ENCODE measurements at places on chromosomes 3 and 15.

- no peak for DNase-seq
Observed at GRCh38 chr3:188299068-188299467, 145.1 kb downstream of the LPP start.

- DNase-seq = no peak
Observed at GRCh38 chr15:66898656-66899386, 166.6 kb upstream of the SMAD3 start.

- no peak for DNase-seq
Observed at GRCh38 chr3:112247900-112248299, 46.1 kb downstream of the SLC9C1 start.

DNA sequence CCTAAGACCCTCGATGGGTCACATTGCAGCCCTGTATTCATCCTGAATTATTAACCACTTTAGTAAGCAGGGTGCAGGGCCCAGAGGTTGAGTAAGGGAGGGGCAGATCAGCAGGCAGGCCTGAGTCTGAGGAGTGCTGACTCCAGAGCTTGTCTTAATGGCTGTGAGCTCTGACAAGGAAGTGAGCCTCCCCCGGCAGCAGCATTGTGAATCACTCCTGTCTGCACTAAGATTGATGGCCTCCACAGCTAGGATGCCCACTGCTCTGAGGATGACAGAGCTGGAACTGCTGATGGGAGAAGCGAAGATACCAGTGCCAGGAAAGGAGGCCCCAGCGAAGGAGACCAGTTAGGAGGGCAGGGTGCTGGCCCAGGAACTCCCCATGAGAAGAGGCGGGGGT, 46.5 kb upstream of the CCDC174 start:
- DNase-seq = no peak

DNA sequence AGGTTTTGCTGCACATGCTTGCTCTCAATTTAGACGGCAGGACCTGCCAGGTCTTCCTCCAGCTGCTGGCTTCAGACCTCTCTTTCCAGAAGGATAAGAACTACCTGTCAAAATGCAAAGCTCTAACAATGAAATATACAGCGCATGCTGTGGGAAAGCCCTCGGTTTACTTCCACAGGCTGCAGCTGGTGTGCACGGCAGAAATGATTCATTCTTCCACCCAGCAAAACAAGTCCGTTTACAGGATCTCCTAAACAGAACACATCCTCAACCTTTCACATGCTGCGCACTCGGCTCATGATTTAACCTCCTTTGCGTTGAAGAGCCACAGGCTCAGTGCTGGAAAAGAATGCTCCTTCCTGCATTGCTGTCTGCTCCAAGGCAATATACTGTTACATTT, 92.4 kb upstream of the WNT5A start:
- no peak for DNase-seq

DNA sequence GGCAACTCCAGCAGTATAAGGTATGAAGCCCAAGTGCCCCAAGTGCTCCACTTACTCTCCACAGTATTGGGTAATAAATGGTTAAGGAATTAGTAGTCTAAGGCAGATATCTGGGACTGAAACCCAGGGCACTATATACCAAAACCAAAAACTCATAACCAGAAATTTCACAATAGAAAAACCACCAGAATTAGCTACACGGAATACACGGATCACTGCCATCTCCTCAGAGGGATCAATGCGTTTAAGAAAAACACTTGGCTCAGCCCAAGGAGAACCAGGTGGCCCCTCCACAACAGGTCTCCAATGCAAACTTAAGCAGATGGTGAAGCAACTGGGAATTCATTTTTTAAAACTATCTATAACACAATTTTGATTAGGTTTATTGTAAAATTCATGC, 83.6 kb downstream of the FAIM start:
- DNase-seq = no peak

- no peak for DNase-seq
Observed at GRCh38 chr3:192054881-192055280, 593.9 kb downstream of the PYDC2 start.

DNA sequence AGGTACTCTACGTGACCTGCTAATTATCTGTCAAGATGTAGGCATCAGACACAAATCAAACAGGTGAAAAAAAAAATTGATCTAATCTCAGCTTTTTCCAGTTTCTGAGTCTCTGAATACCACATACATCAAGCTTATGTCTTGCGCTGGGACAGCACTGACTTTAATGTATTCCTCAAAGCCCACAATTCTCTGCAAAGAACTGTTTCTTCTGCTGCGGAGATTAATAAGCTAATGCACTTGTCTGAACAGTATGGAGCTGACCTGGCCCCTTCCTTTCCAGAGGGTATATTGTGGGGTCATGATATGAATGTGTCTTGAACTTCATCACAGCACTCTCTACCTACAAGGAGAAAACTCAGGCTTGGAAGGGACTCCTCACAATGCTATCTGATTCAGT, 87.8 kb downstream of the FOXB1 start:
- no peak for DNase-seq

DNA sequence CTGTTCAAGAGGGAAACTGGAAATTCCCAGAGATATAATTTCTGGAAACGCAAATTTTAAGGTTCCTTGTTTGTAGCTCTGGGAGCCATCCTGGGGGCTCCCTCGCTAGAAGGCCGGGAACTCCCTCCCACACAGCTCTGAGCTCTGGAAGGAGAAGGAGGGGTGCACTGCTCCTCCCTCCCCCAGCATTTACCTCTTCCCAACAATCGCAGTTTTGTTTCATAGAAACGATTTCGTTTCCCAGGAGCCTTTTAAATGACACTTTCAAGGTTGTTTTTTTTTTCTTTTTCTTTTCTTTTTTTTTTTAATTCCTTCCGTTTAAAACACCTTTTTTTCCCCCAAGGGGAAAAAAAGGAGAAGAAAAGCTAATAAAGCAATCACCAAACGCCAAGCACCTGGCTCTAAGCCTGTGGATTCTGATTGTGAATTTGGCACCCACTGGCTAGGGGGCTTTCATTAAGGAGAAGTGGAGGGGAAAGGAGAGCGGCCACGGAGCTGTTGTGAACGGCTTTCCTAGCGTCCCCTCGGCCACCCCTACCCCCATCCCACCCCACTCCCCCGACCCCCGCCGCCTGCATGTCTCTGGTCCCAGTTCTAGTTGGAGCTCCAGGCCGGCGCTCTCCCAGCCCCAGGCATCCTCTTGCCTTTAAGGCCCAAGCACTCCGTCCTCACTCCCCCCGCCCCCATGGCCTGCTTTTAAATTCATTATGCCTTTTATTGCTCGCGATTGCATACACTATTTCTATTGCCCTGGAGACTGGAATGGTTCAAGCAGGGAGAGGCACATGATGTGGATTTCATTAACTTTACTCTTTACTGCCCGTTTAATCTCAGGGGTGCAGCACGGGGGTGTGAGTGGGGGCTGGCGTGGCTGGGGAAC, 13.6 kb upstream of the CCDC33 start:
- DNase-seq = no peak

- no peak for DNase-seq
Observed at GRCh38 chr3:71172951-71173350, 410.6 kb downstream of the FOXP1 start.

DNA sequence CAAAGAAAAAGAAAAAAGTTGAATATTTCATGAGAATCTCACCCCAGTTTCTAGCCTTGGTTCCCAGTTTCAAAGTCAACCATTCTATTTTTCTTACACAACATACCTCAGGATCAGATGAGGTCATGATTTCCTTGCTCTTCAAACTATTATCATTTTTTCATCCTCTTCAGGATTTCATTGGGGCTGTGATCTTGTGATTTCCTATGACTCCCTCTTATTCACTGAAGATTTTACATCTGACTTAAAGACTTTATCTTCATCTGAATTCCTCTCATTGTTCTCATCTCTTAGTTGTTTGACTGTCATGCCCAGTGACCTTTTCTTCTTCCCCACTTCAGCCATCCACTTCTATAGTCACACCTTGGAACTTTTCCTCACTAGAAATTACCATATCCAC, 3.1 kb upstream of the C3orf33 start:
- DNase-seq = no peak

GRCh38 chr3:63343674-63344073, 65.6 kb downstream of the SYNPR start:
- no peak for DNase-seq

- DNase-seq = no peak
Observed at GRCh38 chr3:124854009-124854408, 33.2 kb downstream of the ITGB5 start.

- DNase-seq = no peak
Observed at GRCh38 chr15:101053261-101053660, 134.1 kb downstream of the LRRK1 start.

DNA sequence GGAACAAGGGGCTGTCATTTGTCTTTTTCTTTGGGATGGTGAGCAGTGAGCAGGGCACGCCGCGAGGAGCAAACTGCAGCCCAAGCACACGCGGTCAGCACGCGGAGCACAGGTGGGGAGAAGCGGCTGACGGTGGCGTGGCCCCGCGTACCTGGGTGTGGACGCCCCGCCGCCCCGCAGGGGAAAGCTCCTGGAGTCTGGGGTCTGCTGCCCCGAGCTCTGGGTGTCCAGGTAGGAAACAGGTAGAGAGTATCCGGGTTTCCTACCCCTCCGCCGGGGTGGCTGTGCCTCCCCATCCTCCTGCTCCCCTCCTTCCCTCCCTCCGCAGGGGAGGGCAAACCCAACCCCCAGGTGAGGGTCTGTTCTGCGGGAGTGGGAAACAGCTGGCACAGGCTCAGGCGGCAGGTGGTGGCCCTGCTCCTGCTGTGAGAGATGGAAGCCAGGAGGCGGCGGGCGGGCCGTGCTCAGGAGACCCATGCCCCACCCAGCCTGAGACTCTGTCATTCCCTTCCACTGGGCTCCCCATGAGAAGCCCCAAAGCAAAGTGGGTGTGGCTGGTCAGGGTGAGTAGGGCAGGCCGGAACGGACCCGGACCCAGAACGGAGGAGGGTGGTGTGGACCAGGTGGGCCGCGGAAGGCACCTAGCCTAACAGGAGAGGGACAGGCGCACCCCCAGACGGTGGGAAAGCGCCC, 56.9 kb upstream of the CGNL1 start:
- DNase-seq = no peak

DNA sequence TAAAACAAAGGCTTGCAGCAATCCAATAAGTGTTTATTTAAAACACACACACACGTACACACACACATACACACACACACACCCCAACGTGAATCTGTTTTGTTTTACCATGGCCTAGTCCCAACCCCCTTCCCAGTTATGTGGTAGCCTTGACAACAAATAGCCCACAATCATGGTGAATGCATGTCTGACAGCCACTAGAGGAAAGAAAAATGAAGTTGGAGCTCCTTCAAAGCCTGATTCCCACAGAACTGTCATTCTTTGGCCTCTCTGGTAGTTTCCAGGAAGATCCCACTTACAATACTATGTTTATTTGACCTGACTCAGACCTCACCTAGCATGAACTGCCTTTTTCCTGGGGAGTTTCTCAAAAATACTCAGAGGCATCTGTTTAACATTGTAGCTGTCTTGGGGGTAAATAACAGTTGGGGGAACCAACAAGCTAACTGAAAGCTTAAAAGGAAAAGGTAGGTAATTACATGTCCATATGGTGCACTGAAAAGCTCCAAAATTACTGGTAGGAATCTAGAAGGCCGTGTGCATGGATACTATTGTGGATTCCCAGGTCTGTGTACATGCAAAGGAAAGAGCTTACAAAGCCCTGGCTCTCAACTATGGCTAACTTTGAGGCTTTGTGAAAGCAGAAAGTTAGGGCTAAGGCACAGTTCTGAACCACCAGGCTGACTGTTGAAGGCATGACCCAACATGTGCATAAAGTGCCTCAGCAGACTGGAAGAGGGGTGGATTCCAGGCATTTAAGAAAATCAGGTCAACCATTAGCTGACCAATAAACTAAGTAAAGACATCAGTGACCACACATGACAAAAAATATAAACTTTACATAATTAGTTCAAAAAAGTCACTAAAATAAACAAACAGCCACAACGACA, 65.3 kb downstream of the FAIM start:
- no peak for DNase-seq

DNA sequence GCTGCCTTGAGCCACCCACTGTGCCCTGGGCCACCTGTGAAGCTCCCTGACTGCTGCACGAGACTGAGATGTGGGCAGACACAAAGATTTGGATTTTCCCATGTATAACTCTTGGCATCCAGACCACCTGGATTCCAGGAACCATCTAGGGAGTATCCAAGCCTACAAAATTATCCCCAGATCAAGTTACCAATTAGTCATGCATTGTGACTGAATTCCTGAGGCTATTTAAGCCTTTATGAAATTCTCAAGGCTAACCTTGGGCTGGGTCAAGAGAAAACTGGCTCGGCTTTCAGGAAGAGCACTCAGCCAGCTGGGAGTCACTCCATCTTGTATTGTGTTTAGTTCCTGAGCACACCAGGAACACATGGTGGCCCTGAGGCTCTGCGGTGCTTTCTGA, 13.3 kb upstream of the ATP13A5 start:
- DNase-seq = no peak
